ENCODE measurements at places on chromosomes 4 and X.

DNA sequence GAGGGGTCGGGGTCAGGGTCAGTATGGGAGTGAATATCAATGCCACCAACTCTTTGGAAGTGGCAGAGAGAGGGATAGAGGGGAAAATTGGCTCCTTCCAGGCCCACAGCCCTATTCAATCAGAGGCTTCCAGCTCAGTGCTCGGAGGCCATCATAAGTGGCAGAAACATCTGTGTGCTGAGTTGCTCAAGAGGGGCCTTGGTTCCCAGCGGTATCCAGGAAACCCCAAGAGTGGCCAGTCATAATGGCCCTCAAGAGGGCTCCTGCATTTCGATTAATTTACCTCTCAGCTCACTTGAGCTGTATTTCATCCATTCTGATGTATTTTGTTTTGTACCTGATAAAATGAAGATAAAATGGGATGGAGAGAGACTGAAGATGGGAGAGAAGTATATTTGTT is 154.3 kb upstream of the EOLA2 start:
- no peak for DNase-seq

DNA sequence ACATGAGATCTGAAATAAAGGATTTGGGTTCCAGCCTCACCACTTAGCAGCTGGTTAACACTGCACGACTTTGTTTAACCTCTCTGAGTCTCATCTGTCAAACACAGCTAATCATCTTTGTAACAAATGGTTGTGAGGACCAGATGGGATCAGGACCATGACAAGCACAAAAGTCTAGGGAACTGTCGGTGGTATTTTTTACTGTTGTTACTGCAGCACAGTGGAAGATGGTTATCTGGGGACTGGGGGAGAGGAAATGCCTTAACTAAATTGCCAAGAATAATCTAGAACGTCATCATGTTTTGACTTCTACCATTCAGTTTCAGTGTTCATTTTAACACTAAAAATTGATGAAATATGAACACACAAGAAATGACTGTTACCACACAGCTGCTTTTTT is 99.5 kb downstream of the ADGRA3 start:
- DNase-seq: no peak

- no peak for DNase-seq
Measured at GRCh38 chrX:114611018-114611619, 27.2 kb downstream of the HTR2C start.

DNA sequence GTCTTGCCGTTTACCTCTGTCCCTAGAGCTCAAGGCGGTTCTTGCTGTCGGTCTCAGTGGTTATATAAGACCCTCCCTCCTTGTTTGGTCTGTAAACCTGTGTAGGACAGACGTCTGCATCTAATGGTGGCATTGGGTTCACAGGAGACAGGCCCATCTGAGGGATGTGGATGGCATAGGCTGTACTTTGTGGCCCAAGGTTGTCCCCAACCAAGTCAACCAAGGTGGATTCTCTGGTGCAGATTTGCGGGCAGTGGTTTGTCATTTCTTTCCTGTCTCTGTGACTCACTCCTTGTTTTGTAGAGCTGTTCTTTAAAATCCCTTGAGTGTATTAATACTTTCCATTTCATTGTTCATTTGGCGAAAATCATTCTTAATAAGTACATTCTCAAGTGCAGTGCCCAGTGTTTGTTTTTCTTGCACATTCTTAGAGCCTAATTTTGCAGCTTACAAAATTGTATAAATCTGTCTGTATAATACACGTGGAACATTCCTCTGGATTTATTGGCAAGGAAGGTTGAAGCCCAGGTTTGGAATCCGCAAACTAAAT is 68.0 kb upstream of the TLR2 start:
- no peak for DNase-seq

GRCh38 chr4:8330821-8331574 is 61.4 kb downstream of the HTRA3 start:
- peak; percentile 8 for DNase-seq

DNA sequence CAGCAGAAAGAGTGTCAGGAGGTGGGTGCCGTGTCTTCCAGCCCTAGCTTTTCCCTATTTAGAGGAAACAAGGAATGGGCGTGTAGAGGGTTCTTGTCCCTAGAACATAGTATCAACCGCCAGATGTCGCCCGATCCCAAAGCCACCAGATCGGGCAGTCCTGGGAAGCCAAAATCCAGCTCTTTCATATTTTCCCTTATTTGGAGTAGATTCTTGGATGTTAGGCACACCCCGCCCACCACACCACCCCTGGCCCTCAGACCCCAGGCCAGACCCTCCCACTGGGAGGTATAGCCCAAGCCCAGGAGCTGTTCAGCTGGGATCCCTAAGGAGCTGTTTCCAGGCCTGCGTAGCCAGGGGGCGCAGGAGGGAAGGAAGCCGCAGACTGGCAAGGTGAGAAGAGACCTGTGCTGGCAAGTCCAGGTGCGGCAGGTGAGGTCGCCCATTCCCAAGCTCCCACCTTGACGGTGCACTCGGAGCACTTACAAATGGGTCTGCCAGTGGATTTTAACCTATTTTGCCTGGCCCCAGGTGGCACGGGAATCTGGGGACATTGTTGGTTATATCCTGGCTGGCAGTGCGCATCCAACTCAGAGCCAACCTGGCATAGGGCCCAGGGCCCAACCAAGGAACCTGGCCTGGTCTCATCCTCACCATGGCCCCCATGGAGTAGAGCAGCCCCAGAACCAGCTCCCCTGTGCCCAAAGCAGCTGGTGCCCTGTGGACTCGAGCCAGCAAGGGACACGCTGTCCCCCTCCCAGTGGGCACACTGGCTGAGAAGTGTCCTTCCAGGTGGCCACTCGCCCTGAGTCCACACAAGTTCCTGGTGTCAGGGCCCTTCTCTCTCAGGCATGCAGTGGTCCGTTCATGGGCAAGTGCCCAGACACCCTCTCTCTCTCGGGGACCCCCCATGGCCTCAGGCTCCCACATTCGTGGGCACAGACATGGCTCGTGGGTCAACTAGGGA is 811 bp downstream of the FLNA start:
- DNase-seq: no peak

DNA sequence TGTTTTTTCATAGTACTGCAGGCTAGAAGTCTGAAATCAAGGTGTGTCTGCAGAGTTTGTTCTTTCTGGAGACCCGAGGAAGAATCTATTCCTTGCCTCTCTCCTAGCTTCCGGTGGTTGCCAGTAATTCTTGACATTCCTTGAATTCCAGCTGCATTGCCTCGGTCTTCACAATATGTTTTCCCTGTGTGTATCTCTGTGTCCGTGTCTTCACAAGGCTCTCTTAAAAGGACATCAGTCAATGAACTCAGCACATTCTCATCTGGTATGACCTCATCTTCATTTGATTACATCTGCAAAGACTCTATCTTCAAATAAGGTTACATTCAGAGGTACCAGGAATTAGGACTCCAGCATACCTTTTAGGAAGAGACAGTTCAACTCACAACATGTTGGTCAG is 163.4 kb downstream of the BANK1 start:
- DNase-seq: no peak

GRCh38 chrX:95291561-95291960 is 1393.1 kb upstream of the DIAPH2 start:
- no peak for DNase-seq

GRCh38 chrX:47560179-47560933 is 649 bp upstream of the ARAF start:
- DNase-seq: no peak

DNA sequence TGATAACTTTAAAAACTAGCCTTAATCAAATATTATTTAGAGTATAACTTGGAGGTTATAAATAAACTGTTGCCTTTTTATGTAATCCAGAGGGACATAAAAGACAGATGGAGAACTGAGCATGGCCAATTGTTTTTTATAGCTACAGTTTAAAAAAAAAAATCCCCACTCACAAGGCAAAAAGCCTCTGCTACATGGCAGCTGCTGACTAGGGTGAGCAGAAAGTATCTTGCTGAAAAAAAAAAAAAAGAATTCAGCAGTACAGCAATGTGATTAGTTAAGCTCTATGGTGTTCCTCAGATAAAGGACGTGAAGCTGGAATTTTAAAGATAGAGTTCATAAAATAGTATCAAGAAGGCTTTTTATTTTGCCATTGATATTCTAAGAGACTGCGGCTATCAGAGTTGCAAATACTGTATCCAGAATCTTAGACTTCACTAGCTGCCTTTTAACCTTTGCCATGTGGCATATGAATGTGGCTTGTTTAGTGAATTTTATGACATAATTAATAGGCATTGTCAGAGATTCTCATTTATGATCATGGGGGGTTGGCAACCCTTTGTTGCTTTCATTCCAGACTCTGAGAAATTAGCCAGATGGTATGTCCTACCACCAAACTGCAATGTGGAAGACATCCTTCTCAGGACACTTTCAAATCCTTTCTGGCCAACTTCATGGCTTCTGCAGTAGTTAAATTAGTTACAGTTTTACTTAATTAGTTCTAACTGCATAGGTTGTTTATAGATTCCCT is 498.0 kb downstream of the STPG2 start:
- DNase-seq: no peak

GRCh38 chrX:129678614-129679195 is 23.9 kb upstream of the APLN start:
- no peak for DNase-seq

DNA sequence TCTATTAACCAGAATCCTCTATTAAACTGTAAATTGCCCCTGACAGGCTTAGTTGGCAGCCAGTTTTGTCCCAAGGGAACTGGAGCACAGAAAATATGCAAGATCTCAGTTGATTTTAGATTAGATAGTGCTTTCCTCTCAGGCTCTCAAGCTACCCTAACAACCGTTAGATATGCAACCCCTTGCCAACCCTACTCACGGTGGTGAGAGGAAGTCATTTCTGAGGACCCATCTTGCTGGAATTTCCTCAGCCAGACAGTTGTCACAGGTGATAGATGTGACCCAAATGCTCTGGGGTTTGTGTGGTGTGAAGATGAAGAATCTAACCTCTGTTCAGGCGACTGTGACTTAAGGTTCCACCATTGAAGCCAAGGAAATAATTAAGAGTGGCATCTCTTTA is 447.1 kb downstream of the MID1IP1 start:
- DNase-seq: no peak

- no peak for DNase-seq
Measured at GRCh38 chrX:129323115-129323514, 200.2 kb downstream of the SMARCA1 start.

GRCh38 chr4:55269995-55270394 is 76.0 kb upstream of the SRD5A3 start:
- DNase-seq: no peak

- peak; percentile 38 for DNase-seq
Measured at GRCh38 chrX:151393514-151393913, 3.5 kb upstream of the VMA21 start.

GRCh38 chrX:106436691-106437090 is 175.1 kb upstream of the RADX start:
- DNase-seq: no peak

GRCh38 chrX:47215291-47215900 is 3.1 kb upstream of the CDK16 start:
- peak; percentile 17 for DNase-seq

DNA sequence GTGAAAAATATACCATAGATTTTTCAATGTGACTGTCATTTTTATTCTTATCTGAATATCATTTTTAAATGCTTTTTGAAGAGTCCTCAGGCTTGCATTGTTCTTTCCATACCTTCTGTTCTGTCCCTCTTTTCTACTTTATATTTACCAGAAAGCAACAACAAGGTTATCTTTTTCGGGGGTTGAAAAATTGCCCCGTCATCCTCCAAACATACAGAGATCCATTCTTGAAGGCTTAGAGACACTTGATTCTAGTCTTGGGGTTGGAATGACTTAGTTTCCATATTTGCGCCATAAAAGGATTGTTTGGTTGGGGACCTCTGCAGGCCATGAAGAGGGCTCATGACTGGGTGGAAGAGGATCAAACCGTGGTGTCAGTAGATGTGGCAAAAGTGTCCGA is 63.5 kb downstream of the FAM114A1 start:
- no peak for DNase-seq

DNA sequence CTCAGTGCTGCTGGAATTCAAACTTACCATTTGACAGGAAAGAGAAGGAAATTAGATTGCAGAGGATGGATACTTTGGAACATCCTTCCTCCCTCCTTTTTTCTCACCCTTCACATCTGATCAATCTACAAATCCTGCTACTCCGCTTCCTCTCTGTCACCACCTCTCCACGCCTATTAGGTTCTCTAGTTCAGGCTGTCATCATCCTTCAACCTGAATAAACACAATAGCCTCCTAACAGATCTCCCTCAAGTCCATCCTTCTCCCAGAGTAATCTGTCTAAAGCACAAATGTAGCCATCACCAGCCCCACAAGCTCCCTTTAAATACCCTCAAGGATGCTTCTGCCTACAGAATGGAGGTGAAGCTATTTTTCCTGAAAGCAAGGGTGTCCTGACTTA is 20.0 kb upstream of the SLAIN2 start:
- no peak for DNase-seq

GRCh38 chr4:118586357-118586790 is 98.8 kb upstream of the METTL14 start:
- DNase-seq: no peak

DNA sequence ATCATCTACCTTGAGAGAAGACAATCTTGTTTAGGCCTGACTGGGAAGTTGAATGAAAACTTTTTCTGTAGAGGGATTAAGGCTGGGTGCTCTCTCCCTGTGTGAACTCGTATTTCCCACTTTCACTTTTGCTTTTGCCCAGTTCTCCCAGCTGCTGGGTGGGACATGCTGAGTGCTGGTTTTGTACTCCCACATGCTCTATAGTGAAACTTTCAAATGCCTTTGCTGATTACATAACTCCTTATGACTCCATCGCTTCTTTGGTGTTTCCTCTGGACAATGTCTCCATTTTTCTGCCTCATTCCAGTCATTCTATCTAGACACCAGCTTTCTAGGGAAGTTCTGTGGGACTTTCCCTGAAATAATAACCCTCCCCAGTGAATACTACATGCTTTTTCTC is 100.5 kb downstream of the CLNK start:
- no peak for DNase-seq

DNA sequence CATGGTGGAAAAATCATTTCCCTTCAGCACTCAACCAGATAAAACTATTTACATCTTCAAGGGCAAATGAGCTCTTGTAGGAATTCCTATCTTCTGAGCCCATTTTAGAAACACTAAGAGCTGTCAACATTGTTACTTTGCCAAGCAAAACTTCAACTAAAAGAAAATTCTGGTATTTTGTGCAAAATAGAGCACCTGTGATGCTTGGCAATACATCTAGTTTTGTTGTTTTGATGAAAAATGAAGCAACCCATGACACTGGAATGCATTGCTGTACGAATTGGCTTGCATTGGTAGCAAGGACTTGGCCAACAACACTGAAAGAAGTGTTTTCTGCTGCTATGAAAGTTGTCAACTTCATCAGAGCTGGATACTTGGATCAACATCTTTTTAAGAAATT is 194.4 kb downstream of the COX18 start:
- DNase-seq: no peak

- DNase-seq: no peak
Measured at GRCh38 chr4:142443469-142443868, 402.6 kb downstream of the INPP4B start.

DNA sequence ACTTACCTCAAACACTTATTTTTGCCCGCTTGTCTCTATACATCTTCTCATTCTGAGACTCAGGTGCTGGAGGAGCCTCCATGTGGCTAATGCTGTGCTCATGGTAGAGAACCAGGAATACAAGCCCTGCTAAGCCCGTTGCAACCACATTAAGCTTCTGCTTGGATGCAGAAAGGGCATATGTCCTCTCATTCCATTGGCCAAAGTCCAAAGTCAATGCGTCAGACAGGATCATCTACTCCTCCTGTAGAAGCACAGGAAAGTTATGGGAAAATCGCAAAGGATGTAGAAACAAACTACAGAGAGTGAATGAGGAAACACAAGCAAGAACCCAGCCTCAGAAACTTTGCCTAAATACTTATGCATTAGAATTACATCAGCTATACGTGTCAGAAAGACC is 124.5 kb upstream of the AGA start:
- DNase-seq: no peak

GRCh38 chr4:74535512-74535911 is 90.6 kb downstream of the AREG start:
- no peak for DNase-seq

Measured in activated T-cell treated with anti-CD3 and anti-CD28 coated beads, Interleukin-2, amount 50 U/mL, for 1 hour (primary cell).